ENCODE measurements at places on chromosomes 4 and X.
A peak's percentile ranks its signal among the peaks of the same experiment; 100 is the strongest.

- DNase-seq: no peak
Measured at GRCh38 chrX:39167791-39168190, 366.5 kb downstream of the MID1IP1 start.

GRCh38 chrX:72097098-72097497 lies 34.6 kb downstream of the RTL5 start:
- DNase-seq: no peak

DNA sequence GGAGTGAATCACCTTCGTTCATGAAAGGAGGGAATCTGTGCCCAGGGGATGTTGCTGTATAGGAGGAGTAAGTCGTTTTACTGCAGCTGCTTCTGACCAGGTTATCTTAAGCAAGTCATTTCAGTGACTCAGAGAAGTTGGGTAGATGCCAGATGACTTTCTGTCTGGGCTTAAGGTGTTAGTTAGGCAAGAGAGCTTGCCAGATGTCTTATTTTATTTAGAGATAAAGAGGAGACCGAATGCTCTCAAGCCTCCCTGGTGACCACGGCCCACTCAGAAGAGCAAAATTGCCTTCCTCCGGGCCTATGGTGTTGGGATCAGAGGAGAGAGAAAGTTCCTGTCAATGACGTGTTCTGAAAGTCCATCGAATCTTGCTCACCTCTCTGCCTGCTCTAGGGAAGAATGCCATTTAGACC lies 16.3 kb upstream of the ZNF827 start:
- DNase-seq: no peak

DNA sequence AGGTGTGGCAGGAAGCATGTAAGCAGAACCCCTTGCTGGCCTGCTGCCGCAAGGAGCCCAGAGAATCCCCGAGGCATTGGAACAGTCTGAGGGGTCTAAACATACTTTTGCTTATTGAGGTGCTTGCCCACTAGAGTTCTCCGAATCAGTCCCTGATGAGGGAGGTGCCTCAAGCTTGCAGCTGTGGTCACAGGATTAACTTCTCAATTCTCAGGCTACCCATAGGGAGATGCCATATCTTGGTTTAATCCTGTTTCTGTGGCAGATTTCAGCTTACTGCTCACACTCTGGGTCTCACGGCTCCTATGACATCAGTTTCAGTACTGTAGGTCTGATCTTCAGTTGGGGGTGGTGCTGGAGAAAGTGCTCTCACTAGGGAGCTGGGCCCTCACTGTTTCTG lies 39.9 kb downstream of the CCNG2 start:
- peak; percentile 26 for DNase-seq

GRCh38 chr4:149344436-149344835 lies 471.2 kb downstream of the IQCM start:
- no peak for DNase-seq

- DNase-seq: no peak
Measured at GRCh38 chrX:53395605-53396298, 26.7 kb downstream of the SMC1A start.

DNA sequence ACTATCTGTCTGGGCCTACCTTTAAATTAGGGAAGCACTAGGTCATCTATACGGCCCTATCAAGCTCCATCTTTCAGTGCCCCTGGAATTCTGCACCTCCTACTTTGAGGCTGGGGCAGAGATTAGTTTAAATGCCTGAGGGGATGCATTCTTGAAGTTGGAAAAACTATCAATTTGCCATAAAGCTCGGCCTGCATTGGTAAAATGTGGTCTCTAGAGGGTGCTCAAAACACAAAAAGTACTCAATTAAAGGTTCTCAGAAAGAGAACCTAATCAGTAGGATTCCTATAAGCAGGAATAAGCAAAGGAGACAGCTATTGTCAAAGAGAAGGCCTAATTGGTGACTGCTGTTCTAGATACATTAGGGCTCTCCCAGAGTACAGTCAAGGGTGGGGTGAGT lies 111.7 kb downstream of the AMER1 start:
- DNase-seq: no peak

DNA sequence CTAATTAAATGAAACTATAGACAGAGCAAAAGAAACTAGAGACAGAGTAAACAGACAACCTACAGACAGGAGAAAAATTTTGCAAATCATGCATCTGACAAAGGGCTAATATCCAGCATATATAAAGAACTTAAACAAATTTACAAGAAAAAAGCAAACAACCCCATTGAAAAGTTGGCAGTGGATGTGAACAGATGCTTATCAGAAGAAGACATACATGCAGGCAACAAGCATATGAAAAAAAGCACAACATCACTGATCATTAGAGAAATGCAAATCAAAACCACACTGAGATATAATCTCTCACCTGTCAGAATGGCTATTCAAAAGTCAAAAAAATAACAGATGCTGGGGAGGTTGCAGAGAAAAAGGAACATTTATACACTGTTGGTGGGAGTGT lies 14.8 kb downstream of the ZNF280C start:
- no peak for DNase-seq

GRCh38 chr4:4247696-4248028 lies 361 bp downstream of the TMEM128 start:
- no peak for DNase-seq

DNA sequence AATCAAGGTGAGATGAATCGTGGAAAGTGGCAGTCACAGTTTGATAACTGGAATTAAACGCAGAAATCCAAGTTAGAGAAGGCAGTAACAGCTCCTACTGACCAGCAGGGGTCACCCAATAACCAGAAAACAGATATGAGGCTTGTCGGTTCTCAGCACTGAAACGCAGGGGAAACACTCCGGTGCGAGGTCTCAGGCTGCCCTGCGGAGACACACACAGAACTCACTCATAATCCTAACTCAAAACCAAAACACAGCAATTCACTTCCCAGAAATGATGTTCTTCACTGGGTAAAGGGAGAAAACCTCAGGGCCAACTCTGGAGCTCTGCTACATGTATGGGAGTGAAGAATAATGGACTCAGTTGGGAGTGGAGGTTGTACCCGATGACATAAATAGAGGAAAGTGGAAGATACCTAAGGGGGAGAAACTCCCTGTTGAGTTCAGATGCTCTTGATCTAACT lies 384.4 kb downstream of the RAPGEF2 start:
- DNase-seq: peak; percentile 31

DNA sequence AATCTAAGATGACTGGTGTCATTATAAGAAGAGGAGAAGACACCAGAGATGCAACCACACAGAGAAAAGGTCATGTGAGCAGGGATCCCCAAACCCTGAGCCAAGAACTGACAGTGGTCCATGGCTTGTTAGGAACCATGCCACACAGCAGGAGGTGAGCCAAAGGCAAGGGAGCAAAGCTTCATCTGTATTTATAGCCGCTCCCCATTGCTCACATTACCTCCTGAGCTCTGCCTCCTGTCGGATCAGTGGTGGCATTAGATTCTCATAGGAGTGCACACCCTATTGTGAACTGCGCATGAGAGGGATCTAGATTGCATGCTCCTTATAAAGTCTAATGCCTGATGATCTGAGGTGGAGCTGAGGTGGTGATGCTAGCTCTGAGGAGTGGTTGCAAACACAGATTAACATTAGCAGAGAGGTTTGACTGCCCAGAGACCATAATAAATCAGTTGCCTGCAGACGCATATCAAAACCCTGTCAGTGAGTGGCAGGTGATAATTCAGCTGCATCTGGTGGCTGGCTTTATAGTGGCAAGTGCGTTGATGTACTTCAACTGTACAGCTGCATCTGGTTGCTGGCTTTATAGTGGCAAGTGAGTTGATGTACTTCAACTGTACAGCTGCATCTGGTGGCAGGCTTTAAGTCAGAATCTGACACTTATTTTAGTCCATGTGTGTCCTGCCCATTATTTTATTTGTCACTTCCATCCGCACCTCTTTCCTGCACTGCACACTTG lies 19.8 kb upstream of the CXCL2 start:
- DNase-seq: no peak

DNA sequence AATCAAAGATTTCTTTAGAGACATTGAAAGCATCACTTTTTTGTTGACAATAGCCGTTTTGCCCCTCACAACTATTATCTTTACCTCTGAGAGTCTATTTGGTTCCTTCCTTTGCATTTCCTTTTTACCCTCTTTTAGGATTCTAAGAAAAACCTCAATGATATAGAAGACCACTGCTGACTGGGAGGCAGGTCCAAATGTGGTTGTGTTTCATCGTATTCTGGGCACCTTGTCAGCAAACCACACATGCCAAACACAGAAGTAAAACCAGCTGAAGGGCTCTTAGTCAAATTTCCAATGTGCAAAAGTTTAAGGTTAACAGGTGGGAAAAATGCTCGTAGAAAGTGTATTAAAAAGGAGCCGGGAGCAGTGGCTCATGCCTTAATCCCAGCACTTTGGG lies 5.1 kb upstream of the PRMT9 start:
- DNase-seq: no peak

GRCh38 chr4:164937576-164938270 lies 39.7 kb downstream of the TRIM61 start:
- DNase-seq: no peak

DNA sequence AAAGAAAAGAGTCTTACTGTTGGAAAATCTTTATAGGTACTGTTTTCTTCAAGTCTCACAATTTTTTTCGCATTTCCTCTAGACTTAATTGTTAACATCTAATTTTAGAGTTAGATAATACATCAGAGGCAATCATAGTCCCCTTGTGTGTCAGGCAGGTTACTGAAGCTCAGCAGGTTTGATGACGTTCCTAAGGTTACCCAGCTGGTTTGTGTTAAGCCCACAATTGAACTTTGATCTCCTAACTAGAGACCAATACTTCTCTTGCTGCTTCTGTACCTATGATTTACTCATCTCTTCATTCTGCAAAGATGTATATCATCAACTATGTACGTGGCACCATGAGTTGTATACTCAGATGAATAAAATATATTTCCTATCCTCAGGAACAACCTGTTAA lies 131.6 kb upstream of the STIM2 start:
- DNase-seq: no peak

DNA sequence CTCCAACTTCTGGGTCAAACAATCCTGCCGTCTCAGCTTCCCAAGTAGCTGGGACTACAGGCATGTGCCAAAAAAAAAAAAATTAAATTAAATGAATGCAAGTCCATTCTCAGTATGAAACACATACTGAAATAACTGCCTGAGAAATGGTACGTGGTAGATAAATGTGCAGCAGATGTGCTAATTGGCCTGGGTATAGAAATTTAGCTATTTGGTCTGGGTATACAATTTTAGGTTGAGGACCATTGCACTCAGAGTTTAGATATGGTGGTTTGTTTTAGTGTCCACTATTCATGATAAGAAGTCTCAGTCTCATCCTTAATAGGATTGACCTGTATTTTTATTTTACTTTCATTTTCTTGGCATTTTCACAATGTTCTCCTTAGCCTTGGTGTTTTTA lies 9.2 kb downstream of the GYG2 start:
- DNase-seq: no peak

GRCh38 chr4:176762661-176763308 lies 29.9 kb downstream of the VEGFC start:
- DNase-seq: no peak

DNA sequence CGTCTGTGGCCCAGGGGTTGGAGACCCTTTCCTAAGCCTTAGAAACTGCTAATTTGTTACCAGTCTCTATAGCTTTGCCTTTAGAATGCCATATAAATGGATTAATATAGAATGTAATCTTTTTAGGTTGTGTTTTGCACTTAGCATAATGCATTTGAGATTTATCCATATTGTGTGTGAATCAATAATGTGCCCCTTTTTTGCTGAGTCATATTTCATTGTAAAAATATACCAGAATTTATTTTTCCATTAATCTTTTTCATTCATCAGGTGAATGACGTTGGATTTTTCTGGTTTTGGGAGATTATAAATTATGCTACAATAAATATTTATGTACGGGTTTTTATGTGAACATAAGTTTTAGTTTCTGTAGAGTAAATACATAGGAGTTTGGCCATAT lies 478.8 kb upstream of the MAGEB18 start:
- no peak for DNase-seq

DNA sequence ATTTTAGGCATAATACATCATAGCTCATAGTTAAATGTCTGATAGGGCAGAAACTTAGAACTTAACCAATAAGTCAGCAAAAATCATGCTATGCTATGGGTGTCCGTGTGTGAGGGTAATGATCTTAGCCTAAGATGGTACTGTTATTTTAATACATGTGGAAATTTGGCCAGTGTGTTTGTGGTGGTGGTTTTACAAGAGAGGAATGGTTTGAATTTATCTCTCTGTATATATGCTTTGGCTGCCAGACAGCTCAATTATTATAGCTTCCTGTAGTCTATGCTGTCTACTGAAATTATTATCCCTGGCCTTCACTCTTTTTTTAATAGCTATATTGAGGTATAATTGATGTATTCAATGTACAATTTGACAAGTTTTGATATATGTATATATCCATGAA lies 21.3 kb downstream of the ZNF330 start:
- no peak for DNase-seq

GRCh38 chr4:777520-778262 lies 48.2 kb downstream of the CPLX1 start:
- DNase-seq: no peak

DNA sequence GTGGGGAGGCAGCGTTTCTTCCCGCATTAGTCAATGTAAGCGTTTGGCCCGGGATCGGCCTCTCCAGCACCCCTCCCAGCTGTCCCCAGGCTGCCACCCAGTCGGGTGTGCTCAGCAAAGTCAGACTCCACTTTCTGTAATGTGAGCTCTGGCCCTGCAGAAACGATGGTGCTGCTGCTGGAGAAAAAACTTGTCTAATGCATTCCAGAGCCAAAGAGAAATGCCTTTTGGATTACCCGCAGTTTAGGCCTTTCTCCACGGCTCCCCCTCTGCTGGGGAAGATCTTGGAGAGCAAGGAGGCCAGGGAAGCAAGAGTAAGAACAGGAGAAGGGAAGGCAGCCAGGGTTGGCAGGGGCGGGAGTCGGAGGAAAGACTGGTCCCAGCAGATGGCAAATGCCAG lies 55.2 kb downstream of the ELF4 start:
- DNase-seq: no peak

DNA sequence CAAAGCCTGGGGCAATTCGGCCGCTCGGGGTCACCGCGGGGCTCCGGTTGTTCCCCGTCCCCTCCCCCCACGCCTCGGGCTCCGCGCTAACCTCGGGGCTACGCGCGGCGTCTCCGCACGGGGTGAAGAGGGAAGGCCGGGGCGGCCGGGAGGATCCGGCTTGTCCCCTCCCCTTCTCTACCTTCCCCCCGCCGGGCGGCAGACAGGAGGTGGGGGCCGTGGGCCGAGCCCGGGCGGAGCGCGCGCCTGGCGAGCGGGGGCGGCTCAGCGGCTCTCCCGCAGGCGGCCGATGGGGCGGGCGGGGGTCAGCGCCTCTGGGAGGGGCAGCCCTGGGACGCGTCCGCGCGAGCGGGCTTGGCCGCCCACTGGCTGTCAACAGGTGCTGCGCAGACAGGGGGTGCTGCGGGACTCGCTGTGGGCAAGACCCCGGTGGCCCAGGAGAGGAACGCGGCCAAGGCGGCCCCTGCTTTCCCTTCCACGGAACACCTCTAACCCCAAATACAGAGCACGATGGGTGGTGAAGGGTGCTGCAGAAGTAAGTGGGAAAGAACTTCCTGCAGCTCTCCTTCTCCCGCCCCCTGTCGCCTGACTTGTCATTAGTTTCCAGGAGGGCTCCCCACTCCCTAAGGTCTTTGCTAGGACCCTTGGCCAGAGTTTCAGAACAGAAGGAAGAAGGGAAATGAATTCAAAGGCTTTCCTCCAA lies at the start of gene PDGFC:
PDGFC (minus strand) TSS at position 124 of the 703 bp plus-strand sequence. CDS start 896 bp downstream, outside the sequence.
- peak; percentile 63 for DNase-seq

- DNase-seq: no peak
Measured at GRCh38 chrX:19293606-19294325, 50.0 kb upstream of the PDHA1 start.

GRCh38 chrX:110421500-110422455 lies 63.1 kb downstream of the RTL9 start:
- DNase-seq: no peak

Measured in GM13977 (cell line).